BJ (cell line): ENCODE measurements at places on chromosomes 11 and 22.

DNA sequence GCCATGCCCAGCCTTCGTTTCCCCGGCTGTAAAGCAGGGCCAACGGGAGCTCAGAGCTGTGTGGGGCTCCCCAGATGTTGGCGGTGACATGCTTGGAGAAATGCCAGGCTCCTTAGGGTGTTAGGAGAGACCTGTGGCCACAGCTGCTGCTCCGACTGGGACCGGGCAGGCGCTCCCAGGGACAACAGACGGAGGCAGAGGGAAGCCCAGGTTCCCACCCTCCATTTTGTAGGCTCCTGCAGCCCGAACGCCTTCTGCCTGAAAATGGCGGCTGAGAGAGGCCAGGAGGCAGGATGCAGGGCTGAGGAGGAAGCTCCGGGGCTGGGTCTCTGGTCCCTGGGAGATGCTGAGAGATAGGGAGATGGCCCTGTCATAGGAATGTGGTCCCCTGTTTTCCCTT, 10.0 kb downstream of the CD6 start:
- no peak for DNase-seq

DNA sequence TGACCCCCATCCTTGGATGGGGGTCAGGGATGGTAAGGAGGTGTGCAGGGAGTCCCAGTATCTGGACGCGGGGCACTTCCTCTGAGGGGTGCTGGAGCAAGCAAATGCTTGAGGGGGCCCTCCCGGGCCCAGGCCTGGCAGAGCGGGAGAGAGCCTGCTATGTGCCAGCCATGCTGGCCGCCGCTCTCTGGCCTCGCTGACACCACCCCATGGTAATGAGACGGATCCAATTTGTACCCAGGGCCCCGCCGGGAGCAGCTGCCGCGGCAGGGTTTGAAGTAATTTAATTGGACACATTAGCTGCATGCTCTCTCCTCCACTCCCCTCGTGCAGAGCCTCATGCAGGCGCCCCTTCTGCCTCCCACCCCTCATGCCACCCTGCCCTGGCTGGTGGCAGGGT, 6.3 kb downstream of the SYT7 start:
- no peak for DNase-seq

DNA sequence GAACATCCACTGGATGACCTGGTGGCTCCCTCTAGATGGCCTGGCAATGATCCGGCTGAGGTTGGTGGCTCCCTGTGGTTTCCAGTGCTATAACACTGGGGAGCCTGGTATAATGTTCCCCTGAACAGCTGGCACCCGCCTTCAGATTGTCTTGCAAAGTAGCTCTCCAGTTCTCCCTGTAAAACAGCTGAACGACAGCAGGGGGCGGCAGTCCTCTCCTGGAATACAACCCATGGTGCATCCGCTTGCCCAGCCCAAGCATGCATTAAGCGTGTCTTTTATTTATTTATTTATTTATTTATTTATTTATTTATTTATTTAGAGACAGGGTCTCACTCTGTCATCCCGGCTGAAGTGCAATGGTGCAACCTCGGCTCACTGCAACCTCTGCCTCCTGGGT, 258.9 kb downstream of the BUD13 start:
- no peak for DNase-seq

DNA sequence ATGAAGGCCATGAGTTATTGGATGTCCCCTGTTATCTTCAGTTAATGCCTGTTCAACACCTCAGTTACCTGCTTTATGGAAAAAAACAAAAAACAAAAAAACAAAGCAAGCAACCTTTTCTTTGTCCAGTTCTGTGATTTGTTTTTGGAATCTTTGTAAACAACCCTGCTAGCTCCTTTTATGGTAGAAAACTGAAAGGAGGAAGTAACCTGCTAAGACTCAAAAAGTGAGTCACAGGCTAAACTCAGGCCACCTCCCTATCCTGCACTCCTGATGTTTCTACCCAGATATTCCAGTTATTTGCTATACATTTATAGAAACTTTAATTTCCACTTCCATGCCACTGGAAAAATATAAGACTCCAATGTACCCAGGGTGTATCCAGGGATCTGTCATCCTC, 20.6 kb upstream of the TLCD5 start:
- no peak for DNase-seq

DNA sequence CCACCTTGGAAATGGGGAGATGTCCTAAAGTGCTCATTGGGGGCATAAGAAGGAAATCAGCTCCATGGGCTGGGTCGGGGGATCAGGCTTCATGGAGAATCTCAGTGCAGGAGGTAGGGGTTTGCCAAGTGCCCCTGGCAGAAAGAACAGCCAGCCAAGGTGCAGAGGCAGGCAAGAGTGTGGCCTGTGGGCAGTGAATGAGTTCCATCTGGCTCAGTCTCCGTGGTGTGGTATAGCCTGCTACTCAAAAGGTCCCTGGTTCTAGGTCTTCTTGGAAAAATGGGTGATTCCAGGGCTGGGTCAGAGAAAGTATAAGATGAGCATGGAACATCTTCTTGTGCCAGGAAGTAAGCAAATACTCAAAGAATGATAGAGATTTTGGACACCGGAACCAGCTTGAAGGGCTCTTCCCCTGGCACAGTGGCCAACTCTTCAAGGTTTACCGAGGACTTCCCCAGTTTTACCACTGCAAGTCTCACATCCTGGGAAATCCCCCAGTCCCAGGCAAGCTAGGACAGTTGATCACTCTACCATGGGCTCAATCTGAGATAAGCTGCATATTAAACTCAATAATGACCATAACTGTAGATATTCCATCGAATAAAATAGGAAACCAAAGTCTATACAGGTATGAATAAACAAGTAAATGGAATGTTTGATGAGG, 10.6 kb upstream of the ARAP1 start:
- DNase-seq: no peak

DNA sequence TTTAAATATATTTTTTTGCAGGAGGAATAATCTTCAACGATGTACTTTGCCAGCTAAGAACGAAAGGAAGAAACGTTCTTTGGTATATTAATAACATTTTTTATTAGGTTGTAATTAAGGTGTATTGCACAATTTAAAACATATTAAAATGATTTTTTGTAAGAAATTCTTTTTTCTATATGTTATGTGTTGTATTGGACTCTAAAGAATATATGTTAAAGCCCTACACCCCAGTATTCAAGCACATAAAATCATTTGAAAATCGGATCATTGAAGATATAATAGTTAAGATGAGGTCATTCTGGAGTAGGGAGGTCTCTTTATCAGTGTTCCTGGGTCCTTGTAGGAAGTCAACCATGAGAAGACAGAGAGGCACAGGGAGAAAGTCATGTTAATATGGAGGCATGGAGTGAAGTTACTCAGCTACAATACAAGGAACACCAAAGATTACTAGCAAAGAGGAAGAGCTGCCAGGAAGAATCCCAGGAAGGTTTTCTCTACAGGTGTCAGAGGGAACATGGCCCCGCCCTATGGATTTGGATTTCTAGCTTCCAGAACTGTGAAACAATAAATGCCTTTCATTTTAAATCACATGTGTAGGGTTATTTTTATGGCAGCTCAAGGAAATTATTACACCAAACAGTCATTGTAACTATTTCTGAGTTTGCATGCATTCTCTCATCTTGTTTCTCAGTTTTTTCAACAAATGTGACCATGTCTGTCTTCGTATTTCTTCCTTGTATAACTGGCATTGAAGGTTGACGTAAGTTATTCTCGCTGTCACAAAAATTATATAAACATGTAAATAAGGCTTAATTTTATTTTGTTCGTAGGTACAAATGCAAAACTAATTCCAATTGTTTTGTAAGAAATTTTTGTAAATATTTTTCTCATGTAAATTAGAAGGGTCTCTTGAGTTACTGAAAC, 75.4 kb upstream of the VPREB1 start:
- DNase-seq: no peak

GRCh38 chr22:48894064-48894671, 933.5 kb downstream of the BRD1 start:
- no peak for DNase-seq

DNA sequence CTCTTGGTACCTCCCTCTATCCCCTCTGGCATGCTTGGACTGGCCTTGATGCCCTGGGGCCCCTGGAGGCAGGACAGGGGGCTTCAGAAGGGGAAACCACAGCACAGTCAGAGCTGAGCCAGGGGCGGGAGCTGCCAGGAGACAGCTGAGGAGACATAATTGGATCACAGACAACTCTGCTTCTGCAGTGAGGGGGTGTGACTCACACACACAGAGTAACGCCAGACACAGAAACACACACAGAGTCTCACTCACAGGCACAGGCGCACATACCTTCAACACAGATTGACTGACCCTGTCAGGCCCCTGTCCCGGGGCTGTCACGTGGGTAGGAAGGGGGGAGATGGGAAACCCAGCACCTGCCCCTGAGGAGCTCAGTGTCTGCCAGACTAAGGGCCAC, 20.6 kb downstream of the STARD10 start:
- DNase-seq: no peak

DNA sequence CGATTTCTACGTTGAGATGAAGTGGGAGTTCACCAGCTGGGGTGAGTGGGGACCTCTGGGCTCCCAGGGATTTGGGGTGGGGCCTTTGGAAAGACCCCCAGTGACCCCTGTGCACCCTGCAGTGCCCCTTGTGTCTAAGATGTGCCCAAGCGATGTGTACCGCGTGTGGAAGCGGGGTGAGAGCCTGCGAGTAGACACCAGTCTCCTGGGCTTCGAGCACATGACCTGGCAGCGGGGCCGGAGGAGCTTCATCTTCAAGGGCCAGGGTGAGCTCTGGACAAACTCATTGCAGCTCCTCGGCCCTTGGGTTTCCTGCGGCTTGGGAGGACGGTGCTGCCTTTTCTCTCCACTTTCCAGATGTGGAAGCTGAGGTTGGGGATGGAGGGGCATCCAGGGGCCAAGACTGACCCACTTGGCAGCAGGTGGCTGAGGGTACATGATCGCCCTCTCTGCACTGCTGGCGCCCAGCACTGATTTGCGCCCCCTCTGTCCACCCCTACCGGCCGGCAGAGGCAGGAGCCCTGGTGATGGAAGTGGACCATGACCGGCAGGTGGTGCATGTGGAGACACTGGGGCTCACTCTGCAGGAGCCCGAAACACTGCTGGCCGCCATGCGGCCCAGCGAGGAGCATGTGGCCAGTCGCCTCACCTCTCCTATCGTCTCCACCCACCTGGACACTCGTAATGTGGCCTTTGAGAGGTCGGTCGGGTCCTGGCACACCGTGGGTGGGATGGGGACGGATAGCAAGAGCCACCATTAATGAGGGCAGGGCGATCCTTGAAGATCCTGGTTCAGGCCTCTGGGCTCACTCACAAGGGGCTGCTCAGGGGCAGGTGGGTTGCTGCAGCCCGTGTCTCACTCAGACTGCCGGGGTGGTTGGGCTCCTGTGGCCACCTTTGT, 2.6 kb downstream of the ANKRD13D start:
- DNase-seq: no peak

DNA sequence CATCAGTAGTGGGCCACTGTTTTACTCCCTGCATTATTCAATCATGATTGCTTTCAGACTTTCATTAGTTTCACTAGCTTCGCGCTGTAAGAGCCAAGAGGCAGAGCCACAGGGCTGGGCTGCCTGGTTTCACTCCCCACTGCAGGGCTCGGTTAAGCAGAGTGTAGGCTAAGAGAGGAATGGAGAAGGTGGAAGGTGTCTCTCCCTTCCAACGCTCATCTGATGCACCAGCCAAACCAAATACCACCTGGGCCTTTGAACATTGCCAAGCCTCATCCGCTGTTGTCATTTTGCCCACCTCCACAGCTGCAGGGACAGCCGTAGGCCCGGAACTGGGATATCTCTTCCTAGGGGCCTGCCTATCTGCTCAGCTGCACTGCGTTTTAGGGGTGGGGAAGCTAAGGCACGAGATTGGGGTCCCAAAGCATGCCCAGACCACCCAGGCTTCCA, 480 bp upstream of the SMARCB1 start:
- no peak for DNase-seq

DNA sequence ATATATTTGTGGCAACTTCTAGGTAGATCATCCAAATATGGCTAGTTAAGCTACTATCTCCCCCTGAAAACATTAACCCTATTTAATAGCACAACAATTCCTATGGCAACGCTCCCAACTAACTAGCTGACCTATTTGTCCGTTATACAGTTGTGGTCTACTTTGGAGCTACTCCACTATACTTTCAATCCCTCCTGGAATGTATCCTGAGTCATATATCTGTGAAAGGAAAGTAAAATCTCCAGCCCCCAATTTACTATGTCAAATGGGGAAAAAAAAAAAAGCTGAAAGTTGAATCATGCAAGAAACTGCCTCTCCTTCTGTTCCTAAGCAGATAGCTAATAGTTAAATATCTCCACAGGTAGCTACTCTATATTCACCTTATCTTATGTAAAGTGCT, 128.5 kb downstream of the CD44 start:
- DNase-seq: peak; percentile 54

GRCh38 chr22:26453216-26453615, 24.2 kb downstream of the ASPHD2 start:
- no peak for DNase-seq

DNA sequence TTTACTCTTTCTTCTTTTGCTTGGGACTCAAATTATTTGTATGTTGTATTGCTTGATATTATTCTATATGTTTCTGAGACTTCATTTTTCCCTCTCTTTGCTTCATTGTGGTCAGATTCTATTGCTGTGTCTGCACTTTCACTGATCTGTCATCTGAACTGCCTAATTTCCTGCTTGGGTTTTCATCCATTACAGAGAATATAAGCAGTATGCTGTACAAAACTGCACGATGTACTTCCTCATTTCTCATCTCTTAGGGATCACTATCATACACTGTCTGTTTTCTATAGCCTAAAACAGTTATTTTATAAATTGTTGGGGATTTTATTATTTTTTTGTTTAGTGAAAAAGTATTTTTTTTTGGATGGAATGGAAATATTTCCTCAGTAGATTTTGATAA, 736.7 kb upstream of the ANO5 start:
- no peak for DNase-seq

DNA sequence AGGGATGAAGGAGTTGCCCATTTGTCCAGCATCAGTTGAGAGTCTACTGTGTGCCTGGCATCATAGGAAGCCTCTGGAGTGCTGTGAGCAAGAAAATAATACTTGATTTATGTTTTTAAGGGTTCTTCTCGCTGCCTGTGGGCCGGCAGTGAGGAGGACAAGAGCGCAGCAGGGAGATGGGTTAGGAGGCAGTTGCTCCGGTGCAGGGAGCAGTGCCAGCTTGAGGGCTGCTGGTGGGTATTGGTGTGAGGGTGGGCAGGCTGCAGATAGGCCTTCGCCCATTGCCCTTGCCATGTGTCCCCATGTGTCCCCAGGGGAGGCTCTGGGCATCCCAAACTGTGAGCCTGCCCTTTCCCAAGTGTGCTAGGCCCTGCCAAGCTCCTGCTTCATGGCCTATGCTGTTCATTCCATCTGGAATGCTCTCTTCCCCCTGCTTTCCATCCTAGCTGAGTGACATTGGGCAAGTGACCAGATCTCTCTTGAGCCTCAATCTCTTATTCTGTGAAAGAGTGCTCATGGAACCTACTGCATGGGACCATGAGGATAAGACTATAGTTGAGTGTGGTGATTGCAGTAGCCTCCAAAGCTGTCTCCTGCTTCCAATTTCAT, 19.8 kb downstream of the BMAL1 start:
- DNase-seq: no peak

- DNase-seq: no peak
Observed at GRCh38 chr22:45430871-45431270, 17.4 kb downstream of the RIBC2 start.

- no peak for DNase-seq
Observed at GRCh38 chr22:42544686-42545085, 9.1 kb upstream of the SERHL2 start.
